ENCODE measurements at places on chromosomes 11 and 22.

DNA sequence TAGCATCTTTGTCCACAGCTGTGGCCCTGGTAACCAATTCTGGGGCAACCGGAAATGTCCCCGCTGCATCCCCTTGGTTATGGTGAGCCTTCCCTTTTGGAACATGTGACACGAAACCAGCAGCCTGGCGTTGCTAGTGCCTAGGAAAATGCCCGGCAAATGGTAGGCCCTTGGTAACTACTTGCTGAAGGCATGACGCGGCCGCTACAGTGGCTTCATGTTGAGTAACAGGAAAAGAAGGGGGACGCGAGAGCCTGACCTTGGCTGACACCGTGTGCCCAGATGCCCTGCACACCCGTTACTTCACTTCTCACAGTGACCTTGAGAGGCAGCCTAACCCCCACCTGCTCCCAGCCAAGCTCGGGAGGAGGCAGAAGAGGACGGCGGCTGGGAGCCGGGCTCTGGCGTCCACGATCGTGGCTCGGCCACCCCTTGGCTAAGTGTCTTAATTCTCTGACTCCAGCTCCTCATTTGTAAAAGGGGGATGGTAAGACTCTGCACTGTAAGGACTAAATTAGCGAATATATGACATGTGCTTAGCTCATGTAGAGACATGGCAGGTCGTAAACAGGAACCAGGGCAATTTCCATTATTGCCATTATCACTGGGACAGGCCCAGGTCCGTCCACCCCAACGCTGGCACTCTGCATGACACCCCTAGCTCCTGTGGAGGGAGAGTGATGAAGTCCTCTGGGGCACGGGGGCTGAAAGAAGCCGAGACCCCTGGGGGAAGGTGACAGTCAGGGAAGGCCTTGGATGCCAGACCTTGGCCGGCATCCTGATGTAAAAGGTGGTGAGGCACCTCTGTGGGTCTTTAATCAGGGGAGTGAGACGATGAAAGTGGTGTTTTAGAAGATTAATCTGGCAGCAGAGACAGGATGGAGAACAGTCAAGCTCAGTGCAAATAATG, 18.9 kb downstream of the IFT27 start:
- no peak for DNase-seq

GRCh38 chr22:46763051-46763705, 728 bp downstream of the TBC1D22A start:
- peak; percentile 77 for DNase-seq

DNA sequence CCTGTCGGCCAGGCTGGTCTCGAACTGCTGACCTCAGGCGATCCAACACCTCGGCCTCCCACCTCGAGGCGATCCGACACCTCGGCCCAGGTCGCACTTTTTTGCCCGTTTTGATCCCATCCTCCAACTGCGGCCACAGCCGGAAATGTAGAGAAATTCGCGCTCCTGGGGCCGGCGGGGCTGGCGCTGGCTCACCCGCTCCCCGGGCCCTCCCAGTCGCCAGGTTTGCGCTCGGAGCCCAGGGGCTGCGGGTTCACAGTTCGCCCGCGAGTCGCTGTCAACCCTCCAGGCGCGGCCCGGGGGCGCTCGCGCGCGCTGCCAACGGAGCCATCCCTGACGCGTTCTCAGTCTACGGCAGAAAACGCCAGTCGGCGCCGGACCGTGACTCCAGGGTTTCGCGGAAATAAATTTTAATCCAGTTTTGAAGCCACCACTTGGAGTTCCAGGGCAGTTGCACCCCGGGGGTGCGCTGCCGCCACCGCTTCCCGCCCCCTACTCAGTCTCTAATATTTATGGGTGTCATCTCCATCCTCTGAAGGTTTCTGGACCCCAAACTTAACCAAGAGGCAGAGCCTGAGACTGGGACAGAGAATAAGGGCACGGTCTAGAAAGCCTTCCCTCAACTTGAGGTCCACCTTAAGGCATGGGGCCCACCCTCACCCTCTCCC, 1.5 kb upstream of the KLHDC7B start:
- DNase-seq = no peak

GRCh38 chr22:48485149-48486133, 1342.2 kb downstream of the BRD1 start:
- DNase-seq = no peak

DNA sequence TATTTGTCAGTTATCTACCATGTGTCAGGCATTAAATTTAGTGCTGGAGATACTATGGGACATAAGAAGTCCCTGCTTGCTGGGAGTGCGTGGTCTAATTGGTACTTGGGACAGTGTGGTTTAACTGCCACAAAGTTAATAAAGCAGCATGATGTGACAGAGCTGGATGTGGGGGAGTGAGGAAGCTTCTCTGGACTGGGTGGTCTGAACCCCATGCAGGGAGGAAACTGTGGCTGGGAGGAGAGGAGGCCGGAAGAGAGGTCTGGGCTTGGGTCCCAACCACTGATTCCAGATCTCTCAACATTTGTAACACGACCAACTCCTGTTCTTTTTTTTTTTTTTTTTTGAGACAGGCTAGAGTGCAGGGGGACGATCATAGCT, 37.1 kb downstream of the ST3GAL4 start:
- no peak for DNase-seq

DNA sequence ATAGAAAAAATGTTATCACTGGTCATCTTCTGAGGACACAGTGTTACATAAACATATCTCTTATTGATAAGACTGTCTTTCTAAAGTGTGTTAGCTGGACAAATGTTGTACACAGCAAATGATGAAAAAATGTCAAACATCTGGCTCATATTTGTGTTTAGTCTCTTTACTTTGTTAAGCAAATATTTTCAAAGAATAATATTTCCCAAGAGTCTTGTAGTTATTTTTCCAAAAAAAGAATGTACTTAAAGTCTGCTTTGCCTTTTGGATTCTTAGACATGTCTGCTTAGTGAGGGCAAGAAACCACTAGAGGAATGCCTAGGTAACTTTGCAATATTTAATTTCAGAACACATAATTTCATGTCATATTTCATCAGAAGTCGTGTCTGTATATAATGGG, 23.9 kb upstream of the CCDC179 start:
- DNase-seq = no peak

GRCh38 chr22:27136596-27136995, 479.2 kb downstream of the MIAT start:
- DNase-seq = no peak

DNA sequence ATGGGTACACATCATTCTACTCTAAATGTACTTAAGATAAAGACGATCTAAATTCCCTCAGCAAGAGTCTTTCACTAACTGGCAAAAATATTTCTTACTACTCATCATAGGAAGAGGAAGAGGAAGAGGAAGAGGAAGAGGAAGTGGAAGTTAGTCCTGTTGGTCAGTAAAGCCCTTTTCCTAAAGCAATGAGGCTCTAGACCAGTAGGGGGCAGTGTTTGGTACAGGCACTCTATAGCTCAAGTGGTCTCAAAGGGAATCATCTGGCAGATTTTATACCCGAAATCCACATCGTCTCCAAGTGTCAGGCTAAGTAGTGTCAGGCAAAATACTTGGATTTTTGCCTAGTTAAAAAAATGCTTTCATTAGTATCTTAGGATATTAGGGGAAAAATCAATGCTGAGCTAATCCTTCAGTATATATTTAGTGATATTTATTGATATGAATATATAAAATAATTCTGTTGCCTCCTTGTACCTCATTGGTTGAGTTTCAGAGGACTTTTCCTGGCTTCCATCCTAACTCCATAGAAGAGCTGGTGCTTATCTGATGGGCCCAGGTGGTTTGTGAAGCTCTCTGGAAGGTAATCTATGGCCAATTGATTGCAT, 7.7 kb downstream of the BLID start:
- DNase-seq = no peak

- no peak for DNase-seq
Observed at GRCh38 chr11:104846216-104846615, 52.0 kb downstream of the CASP12 start.

DNA sequence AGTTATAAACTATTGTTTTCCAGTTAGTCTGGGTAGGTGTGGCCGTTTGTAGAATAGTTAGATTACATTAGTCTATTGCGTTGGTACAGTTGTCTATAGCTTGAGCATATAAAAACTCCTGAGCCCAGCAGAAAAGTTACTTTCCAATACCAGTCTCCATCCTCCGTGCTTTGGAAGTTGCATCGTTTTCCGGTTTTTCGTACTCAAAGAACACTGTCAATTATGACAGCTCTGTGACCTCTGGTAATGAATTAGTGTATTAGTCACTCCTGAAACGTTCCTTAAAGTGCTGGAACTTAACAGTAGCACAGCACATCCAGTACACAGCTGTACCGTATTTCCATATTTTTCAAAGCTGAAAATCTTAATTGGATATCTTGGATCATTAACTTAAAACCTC, 808 bp upstream of the MSANTD2 start:
- no peak for DNase-seq

DNA sequence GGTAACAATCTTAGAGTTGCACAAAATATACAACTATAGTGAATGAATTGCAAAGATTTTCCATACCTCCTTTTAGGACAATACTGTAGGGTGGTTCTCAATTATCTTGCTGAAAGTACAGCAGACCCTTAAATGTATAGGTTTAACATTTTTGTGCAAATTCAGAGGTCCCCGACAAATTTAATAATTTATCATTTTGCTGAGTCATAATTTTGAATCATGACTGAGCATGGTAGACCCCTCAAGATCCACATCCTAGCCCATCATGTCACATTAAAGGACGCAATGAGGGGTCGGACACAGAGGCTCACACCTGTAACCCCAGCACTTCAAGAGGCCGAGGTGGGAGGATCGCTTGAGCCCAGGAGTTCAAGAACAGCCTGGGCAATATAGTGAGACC, 43.5 kb downstream of the OSBP start:
- DNase-seq = no peak

DNA sequence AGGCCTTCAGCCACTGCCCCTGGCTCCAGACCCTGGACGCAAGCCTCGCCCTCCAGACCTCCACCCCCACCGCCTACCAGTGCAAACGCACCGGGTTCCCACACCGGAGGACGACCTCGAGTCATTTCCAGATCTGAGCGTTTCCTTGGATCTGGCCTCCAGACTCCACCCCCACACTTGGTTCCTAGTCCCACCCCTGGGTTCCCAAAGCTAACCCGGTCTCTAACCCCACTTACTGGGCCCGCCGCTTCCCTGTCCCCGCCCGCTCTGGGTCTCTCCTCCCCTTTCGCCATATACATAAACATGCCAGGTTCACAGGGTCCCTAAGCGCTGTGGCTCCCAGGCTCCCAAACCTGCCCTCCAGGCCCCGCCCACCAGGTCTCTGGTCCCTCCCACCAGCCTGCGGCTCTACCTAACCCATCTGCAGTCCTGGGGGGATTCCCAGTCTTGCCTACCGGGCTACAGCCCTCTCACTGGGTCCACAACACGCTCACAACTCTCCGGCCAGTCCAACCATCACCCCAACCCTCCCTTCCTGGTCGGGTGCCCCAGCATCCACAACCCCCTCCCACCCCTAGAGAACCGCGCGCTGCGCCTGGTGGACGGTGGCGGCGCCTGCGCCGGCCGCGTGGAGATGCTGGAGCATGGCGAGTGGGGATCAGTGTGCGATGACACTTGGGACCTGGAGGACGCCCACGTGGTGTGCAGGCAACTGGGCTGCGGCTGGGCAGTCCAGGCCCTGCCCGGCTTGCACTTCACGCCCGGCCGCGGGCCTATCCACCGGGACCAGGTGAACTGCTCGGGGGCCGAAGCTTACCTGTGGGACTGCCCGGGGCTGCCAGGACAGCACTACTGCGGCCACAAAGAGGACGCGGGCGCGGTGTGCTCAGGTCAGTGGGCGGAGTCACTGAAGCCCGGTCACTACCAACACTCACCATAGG, 36.7 kb downstream of the CD6 start:
- peak; percentile 47 for DNase-seq

- no peak for DNase-seq
Observed at GRCh38 chr22:50602338-50602700, 1.7 kb downstream of the MAPK8IP2 start.

DNA sequence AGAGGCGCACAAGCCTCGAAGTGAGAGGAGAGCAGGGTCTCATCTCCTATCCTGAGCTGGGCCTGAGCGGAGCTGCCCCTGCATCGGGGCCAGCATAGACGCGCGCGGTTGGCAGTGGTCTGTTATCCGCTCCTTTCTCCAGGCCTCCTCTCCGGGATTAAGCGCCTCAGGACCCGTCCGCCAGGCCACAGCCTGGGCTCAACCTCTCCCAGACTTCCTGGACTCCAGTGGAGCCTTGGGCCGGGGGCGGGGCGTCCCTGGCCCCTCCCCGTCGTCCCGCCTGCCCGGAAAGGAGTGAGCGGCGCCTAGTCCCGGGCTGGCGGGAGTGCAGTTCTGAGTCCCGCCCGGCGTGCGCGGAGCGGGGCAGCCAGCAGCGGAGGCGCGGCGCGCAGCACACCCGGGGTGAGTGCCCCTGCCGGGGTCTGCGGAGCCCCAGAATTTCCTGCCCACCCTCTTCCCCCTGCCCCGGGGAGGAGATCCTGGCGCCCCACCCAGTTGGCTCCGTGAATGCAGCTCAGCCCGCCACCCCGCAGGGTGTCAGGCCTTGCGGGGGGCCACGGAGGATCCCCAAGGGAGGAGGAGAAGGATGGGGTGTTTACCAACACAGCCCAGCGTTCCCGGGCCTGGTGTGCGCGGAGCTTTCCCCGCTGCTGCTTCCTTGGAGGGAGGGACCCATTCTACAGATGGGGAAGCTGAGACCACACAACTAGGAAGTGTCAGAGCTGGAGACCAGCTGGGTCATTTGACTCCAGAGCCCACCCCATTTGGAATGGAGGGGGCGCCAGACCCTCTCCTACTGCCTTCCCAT, at the start of gene TCIRG1:
Gene TCIRG1, plus strand, starts transcription at position 308 of the 808 bp plus-strand sequence. CDS start 2,247 bp downstream, outside the sequence.
- DNase-seq = peak; percentile 86

- no peak for DNase-seq
Observed at GRCh38 chr22:49262167-49262566, 565.5 kb downstream of the BRD1 start.

GRCh38 chr11:59418156-59418555, 8.1 kb downstream of the OR5A2 start:
- DNase-seq = no peak

GRCh38 chr11:10324474-10324873, 19.6 kb downstream of the ADM start:
- no peak for DNase-seq

DNA sequence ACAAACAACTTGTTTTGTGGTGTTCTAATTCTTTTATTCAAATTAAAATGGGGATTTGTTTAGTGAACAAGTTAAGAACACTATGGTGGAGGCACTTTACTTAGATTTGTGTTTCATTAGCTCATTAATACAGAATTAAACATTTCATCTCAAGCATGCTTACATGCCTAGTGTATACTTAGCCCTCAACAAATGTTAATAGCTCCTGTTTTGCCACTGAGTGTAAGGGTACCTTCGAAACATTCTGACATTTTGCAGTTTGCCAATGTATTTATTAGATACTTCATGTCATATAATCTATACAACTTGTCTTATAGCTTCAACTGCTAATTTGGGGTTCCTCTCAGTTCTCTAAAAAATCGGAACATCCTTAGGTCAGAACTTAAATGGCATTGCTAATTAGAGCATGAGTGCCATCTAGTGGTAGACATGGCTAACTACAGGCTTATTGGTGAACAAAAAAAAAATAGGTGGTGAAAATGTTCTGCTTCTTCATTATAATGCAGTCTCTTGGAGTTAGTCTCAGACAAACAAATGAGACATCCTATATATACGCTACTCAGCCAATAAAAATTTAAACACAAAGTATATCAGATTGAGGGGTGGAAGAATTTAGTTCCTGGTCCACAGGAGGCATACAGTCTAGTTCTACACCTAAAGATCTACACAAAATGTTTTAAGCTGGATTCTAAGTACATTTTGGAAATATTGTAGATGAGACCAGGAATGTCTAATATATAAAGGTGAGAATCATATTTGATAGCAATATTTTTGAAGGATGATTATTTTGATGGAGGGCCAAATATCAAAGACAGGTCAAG, 4.9 kb upstream of the CNTN5 start:
- no peak for DNase-seq
